Left ventricle myocardium superior (tissue), 1 donor: ENCODE measurements at places on chromosomes 12 and 14. TPM values are rescaled to one million over a fixed set of nuclear protein-coding genes. Genes with fewer than 3 reads are reported as not detected.

The OR6C65 gene
- total RNA-seq = not detected

The FERMT2 gene
- total RNA-seq = 116 TPM

The TRHDE gene
- 0.35 TPM for total RNA-seq

The CMKLR1 gene
- total RNA-seq = 6.4 TPM

The DCN gene
- total RNA-seq = 741 TPM

The LAG3 gene
- total RNA-seq = 0.37 TPM
